ENCODE measurements at places on chromosomes 4 and X.

DNA sequence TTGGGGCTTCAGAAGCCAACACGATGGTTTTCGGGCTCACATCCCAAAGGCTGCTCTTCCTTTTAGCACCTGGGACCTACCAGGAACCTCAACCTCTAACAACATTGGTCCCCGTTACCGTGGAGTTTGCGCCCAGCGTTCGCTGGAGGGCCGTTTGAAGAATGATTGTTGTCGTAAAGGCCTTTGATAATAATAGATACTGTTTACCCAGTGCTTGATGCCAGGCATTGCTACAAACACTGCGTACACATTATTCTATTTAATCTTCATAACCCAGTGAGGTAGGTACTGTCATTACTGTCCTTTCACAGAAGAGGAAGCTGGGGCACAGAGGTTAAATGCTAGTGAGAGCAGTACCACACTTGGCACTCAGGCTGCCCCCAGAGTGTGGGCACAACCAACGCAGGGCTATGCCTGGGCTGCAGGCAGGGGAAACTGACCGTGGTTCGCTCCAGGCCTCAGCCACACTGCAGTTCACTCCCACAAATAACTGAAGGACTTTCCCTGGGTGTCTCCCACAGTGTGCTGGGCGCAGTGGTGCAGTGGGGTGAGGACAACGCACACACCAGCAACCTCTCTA, 1.0 kb upstream of the ACSL1 start:
- no peak for DNase-seq

DNA sequence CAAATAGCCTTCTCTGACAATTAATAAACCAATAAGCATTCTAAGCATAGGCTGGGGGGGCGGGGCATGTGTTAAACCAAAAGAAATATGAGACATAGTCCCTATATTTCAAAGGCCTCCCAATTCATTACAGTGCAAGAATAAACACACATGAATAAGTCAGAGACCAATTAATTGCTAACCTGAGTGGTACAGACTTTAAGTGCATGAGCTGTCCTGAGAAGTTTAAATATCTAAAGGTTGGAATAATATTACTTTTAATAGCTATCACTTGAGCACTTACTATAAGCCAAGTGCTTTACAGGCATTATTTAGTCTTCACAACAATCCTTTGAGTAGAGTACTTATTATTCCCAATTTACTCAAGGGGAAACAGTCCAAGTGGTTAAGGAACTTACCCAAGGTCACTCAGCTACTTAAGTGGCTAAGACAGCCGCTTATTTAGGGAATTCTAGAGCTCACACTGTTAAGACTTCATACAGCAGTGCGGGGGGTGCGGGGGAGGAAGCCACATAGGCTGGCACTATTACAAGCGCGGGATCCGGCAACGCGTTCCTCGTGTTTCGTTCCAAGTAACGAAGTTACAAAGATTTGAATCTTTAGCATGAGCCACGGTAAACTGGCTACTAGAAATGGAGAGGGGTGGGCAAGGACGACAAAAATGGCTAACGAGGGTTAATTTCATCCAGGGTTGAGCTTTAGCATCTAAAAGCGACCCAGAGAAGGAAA, 1.4 kb downstream of the THOC2 start:
- peak; percentile 37 for DNase-seq

DNA sequence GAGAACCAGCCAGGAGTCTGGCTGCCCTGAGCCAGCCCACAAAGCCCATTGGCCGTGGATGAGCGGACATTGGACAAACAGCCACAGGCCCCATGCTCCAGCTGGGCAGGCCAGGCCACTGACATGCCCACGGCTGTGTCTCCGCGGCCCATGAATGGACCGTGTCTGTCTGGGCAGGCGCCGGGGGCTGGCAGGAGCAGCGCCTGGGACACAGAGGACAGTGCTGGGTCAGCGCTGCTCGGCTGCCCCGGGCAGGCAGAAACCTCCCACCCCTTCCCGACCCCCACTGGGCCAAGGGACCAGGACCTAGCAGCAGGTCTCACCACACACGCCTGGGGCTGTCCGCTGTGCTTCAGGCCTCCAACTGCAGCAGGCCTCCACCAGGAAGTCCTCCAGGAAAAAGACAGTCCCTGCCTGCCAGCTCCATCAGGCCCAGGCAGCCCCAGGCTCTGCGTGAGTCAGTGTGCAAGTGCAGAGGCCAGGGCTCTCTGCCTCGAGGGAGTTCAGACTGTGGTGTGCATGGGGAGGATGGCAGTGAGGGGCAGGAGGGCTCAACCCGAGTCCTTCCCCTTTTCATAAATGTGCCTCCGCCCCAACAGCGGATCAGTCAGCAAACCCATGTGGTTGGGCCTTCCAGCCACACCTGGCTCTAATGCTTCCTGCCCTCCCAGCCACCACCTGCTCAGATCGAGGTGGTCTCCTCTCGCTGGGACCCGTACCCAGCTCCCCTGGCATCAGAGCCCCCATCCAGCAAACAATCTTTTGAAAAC, 17.2 kb upstream of the FGFR3 start:
- no peak for DNase-seq

GRCh38 chr4:94351319-94351718, 8.7 kb upstream of the HPGDS start:
- DNase-seq = no peak

- DNase-seq = no peak
Observed at GRCh38 chrX:121120690-121121605, 73.5 kb downstream of the GLUD2 start.

- DNase-seq = no peak
Observed at GRCh38 chr4:10732235-10732913, 47.8 kb upstream of the CLNK start.

- DNase-seq = no peak
Observed at GRCh38 chrX:38666909-38667308, 105.6 kb downstream of the TSPAN7 start.

- no peak for DNase-seq
Observed at GRCh38 chr4:184762100-184762499, 28.2 kb upstream of the CENPU start.

DNA sequence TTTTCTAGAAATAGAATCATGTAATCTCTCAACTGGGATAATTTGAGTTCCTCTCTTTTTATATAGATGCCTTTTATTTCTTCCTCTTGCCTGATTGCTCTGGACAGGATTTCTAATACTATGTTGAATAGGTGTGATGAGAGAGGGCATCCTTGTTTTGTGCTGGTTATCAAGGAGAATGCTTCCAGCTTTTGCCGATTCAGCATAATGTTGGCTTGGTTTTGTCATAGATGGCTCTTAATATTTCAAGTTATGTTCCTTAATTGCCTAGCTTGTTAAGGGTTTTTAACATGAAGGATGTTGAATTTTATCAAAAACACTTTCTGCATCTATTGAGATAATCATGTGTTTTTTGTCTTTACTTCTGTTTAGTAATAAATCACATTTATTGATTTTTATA, 58.7 kb downstream of the TMEM47 start:
- DNase-seq = no peak

DNA sequence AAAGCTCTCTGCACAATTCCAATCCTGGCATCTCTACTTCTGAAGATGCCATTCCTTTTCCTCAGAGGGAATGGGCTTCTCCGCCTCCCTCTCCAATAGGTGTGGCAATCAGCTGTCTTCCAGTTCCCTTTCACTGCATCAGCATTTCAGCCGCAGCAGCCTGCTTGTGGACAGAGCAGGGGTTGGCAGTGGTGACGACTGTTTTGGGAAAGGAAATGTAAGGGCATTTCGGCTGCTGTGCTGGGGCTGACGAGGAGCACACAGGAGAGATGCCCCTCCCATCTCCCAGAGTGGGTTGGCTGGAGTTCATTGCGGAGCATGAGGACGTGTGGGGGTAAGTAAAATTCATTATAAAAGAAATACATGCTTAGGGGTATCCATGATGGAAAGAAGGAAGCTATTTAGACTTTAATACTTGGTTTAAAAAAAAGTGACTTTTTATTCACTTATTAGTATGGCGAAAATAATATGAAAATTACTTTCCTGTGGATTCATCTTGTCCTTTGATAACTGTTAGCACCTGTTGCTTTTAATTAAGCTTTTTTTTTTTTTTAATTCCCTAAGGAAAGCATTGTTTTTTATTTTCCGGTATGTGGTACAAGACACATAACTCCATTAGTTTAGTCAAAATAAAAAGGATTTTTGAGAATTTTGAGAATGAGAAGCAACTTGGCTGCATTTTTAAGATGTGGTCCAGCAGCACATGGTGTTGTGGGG, at the start of gene LIMCH1:
LIMCH1 (plus strand) TSS at position 141 of the 717 bp plus-strand sequence. CDS start 67,839 bp downstream, outside the sequence.
- DNase-seq = no peak

- DNase-seq = peak; percentile 47
Observed at GRCh38 chr4:6331018-6331417, 61.4 kb downstream of the WFS1 start.

- DNase-seq = peak; percentile 51
Observed at GRCh38 chr4:155854582-155855226, 11.4 kb downstream of the ASIC5 start.

- DNase-seq = no peak
Observed at GRCh38 chr4:114472269-114473032, 126.2 kb upstream of the UGT8 start.

GRCh38 chr4:8472689-8473197, 32.2 kb downstream of the TRMT44 start:
- peak; percentile 100 for DNase-seq

DNA sequence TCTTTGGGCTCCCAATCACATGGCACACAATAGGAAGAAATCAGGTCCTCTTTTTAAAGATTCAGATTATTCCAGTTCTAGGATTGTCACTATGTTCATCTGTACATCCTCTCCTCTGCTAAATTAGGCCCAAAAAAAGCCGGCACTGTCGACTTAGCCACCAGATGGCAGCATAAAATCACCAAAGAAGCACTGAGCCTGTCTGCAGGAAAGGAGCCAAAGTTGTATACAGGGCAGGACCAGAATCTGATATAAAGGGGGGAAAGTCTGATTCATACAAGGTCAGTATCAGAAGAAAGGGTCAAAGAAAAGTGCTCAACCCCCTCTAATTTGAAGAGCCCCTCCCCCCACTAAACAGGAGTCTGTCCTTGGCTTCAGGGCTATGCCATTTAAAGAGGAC, 292.5 kb downstream of the CHIC1 start:
- peak; percentile 72 for DNase-seq

DNA sequence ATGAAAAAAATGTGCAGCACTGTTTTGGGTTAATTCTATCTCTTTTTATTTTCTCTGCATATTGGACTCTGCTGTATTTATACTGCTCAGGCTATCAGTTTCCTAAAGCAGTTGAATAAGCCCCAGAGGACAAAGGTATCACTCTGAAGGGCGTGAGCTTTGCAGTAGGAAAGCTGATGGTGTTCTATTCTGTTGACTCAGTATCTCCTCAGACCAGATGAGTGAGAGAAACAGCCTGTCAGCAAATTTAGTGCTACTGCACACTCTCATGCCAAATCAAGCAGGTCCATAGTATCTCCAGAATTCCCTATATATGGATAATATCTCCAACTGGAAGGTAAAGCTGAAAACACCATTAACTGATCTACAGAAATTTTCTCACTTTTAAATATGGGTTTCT, 132.3 kb upstream of the UGT8 start:
- DNase-seq = no peak

GRCh38 chrX:22069586-22069985, 37.5 kb downstream of the PHEX start:
- no peak for DNase-seq

DNA sequence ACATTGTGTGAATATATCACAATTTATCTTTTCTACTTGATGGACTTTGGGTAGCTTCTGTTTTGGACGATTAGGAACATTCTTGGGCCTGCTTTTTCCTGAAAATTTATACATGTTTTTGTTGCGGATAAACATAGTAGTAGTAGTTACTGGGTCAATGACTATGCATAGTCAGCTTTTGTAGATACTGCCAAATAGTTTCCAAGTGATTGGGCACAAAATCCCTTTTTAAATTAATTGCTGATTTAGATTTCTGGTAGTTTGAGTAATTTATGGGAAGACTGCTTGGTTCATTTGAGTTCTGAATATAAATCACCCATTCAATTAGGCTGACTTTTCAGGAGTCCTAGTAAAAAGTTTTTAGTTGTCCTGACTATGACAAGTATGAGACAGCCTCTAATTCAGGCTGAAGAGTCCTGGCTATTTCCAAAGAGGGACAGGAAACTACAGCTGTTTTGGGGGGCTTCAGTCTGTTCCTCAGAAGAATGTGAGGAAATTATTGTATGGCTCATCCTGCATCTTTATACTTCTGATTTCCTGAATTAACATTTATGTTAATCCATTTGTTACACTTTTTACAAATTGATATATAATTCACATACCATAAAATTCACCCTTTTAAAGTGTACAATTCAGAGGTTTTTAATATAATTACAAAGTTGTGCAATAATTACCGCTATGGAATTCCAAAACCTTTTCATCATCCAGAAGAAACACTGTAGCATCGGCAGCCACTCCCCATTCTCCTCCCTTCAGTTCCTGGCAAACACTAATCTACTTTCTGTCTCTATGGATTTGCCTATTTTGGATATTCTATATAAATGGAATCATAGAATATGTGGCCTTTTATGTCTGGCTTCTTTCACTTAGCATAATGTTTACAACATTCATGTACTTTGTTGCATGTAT, 14.2 kb downstream of the LRP2BP start:
- peak; percentile 31 for DNase-seq

DNA sequence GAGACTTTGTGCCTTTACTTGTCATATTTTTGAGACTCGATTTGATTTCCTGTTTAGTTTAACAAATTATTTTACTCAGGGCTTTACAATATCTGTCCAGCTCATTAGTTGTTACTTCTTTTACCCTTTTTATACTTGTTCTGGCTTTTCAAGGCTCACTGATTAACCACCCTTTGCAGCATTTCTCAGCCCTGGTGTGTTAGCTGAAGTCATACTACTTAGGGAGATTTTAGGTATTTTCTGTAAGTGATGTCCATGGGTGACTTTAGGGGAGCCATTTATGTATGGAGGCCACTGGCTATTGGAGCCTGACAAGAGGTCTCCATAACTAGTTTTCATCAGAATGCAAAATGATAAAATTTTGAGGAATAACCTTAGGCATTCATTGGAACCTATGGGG, 147.2 kb downstream of the RPA4 start:
- no peak for DNase-seq

GRCh38 chr4:173051716-173052115, 116.9 kb upstream of the GALNT7 start:
- no peak for DNase-seq

- no peak for DNase-seq
Observed at GRCh38 chr4:41994461-41994985, 4.2 kb downstream of the SLC30A9 start.

DNA sequence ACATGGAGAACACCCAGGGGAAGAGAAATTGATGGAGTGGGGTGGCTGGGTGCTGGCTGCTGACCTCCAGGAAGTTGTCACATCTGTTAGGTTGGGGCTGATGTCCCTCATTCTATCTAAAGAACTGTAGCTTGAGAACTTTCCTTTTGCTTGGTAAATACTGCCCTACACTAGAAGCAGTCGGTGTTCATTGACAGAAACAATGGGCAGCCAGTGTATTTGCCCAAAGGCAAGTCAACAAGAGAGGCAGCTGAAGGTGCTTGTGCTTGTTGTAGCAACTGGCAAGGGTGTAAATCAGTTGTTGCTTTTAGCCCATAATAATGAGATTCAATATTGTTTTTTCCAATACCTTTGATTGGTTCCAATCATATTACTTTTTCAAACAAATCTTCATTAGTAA, 956 bp downstream of the TMEM154 start:
- no peak for DNase-seq

All from choroid plexus epithelial cell (primary cell).